ENCODE measurements at places on chromosomes 6 and 20. TPM values are rescaled to one million over a fixed set of nuclear protein-coding genes. Genes with fewer than 3 reads are reported as not detected.

- no peaks in the 10 kb centered on the region for H3K36me3 ChIP-seq
- H3K4me3 ChIP-seq, result no peak overlapping the region
- H3K4me1 ChIP-seq, result no peaks in the 10 kb centered on the region
- no peaks in the 10 kb centered on the region for H3K27me3 ChIP-seq
- H3K27ac ChIP-seq, result no peak overlapping the region
Measured at GRCh38 chr20:17343656-17344452, 117.0 kb downstream of the PCSK2 start.

GRCh38 chr20:50372770-50373088 is 137.5 kb upstream of the PTPN1 start:
- peaks cover 11% of the 10 kb centered on the region for H3K27me3 ChIP-seq
- peaks cover 29% of the 10 kb centered on the region for H3K4me1 ChIP-seq
- H3K36me3 ChIP-seq, result no peaks in the 10 kb centered on the region
- H3K27ac ChIP-seq, result no peak overlapping the region

DNA sequence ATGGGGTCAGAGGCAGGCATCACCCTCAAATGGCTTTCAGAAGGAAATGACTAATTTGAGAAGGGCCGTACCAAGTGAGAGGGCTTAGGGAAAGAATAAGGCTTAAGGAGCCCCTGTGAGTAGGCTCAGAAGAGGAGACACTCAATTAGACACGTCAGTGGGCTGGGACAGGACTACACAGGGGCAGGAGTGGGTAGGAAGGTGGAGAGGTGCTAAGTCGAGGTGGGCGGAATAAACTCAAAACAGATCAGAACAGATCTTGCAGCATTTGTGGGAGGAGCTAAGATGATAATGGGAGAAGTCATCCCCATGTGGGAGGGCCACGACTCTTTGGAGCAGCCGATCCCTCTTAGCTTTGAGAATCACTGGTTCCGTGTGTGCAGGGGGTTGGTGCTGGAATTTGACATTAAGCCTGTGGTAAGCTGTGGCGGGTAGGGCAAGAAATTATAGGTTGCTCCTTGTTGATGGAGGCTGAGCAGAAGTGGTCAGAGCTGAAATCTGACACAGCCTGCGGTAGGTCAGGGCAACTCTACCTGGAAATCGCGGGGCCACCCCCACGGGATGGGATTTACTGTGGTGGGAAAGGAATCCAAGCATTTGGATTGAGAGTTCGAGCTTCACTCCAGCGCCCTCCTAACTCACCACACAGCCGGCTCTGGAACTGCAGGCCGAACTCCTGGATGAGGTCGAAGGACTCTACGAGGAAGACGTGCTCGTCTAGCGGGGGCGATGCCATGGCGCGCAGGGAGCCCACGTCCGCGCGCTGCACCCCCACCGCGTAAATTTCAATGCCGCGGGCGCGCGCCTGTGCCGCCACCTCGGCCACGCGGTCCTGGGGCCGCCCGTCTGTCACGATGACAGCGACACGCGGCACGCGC is 2.8 kb upstream of the RBPJL start:
- no peak for DNase-seq
- H3K4me1 ChIP-seq, result peaks cover 15% of the 10 kb centered on the region
- no peak overlapping the region for H3K27ac ChIP-seq
- H3K36me3 ChIP-seq, result no peaks in the 10 kb centered on the region
- H3K4me3 ChIP-seq, result no peak overlapping the region
- H3K27me3 ChIP-seq, result peaks cover 25% of the 10 kb centered on the region

DNA sequence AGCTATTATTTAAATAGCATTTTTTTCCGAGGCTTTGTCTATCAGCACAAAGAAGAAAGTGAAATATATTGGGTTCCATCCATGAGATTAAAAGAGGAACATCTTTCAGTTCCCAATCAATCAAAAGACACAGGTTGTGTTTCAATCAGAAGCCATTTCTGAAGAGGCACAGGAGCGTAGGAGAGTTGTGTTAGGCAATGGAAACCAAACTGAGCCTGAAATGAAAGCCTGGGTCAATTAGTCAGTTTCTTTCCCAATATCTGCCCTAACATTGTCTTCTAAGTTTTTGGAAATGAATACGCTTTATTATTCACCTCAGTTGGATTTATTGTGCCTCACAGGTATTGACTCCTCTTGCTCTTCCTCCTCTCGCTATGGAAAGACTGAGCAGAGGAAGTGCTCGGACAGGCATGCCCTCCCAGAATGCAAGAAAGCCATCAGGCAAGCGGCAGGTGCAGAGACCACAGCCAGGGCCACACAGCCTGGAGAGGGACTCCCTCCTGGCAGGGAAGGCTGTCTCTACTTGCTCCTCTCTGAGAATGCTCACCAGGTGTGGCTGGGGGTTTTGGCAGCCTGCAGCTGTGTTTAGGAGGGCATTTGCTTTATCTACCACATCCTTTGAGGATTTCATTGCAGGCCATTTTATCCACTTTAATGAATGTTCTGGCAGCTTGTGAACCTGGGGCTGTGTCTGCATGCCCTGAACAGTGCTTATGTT is 100.8 kb upstream of the NEDD9 start:
- DNase-seq, result no peak
- no peaks in the 10 kb centered on the region for H3K27me3 ChIP-seq
- H3K36me3 ChIP-seq, result peaks cover 59% of the 10 kb centered on the region
- H3K4me1 ChIP-seq, result peaks cover 36% of the 10 kb centered on the region

DNA sequence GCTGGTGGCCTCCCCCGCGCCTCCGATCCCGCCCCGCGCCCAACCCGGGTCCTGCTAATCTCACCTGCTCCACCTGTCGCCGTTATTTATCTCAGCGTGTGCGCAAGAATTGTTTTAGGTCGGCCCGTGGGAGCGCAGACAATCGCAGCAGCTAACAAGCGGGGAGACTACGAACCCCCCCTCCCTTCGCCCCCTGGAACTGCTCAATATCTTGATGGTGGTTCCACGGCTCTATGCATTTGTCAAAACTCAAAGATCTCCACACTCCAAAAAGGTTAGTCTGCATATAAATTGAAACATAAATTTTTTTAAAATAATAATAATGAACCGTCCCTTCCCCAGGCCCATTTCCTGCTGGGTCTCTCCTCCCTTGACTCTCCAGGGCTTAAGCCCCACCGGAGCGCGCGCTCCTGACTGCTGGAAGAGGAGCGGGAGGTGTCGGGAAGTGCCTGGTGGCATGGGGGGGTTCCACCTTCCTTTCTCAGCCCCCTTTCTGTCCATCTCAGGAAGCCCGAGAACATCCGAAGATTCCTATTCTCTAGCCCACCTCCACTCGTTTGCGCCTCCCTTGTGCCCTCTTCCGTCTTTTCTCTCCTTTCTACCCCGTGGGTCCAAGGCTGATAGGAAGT is 1.6 kb upstream of the MDGA1 start:
- peaks cover 36% of the 10 kb centered on the region for H3K27me3 ChIP-seq
- H3K27ac ChIP-seq, result no peak overlapping the region
- no peaks in the 10 kb centered on the region for H3K36me3 ChIP-seq

- H3K4me3 ChIP-seq, result peak overlapping the region; percentile 96
- no peaks in the 10 kb centered on the region for H3K27me3 ChIP-seq
- peaks cover 5% of the 10 kb centered on the region for H3K36me3 ChIP-seq
- DNase-seq, result no peak
- H3K4me1 ChIP-seq, result peaks cover 27% of the 10 kb centered on the region
Measured at GRCh38 chr20:18465536-18466200, 1.2 kb downstream of the DZANK1 start.

DNA sequence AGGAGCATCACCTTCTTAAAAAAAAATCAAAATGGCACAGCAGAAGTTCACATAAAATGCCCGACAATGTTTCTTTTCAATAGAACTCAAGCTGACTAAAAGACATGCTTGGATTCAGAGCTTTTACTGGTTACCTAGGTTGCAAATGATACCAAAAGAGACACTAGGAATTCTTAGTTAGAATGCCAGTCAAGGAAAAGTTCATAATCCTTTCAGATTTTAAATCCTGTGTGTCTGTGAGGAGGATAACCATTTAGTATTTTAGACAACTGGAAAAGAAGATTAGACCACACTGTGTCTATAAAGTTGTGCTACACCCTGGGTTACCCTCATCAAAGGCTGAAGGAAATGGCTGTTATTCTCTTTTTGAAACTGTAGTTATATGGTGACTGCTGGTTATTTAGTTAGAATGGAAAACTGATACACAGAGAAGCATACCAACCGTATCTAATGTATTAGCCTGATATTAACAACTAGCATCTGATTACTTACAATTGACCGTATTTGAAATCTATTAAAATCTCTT is 139.5 kb downstream of the GJA10 start:
- H3K27ac ChIP-seq, result no peak overlapping the region
- H3K4me1 ChIP-seq, result peaks cover 71% of the 10 kb centered on the region
- H3K36me3 ChIP-seq, result peaks cover 72% of the 10 kb centered on the region
- no peak overlapping the region for H3K4me3 ChIP-seq

- no peaks in the 10 kb centered on the region for H3K27me3 ChIP-seq
- H3K4me3 ChIP-seq, result no peak overlapping the region
- H3K4me1 ChIP-seq, result no peaks in the 10 kb centered on the region
- peaks cover 49% of the 10 kb centered on the region for H3K36me3 ChIP-seq
- no peak overlapping the region for H3K27ac ChIP-seq
Measured at GRCh38 chr20:34426026-34426425, 63.0 kb downstream of the ITCH start.

GRCh38 chr6:24882835-24883555 is 52.8 kb downstream of the RIPOR2 start:
- no peak for DNase-seq
- peaks cover 76% of the 10 kb centered on the region for H3K36me3 ChIP-seq
- H3K4me3 ChIP-seq, result no peak overlapping the region
- H3K27ac ChIP-seq, result peak overlapping the region; percentile 36

GRCh38 chr6:160329188-160329587 is 19.0 kb upstream of the SLC22A3 start:
- H3K4me1 ChIP-seq, result no peaks in the 10 kb centered on the region
- DNase-seq, result no peak
- no peak overlapping the region for H3K4me3 ChIP-seq
- no peaks in the 10 kb centered on the region for H3K36me3 ChIP-seq

CCDC167 gene
- total RNA-seq, result 69.4 TPM

PET117 gene
- 11.0 TPM for total RNA-seq

RIN2 gene
- total RNA-seq, result not detected

PTPRT gene
- total RNA-seq, result not detected

GLP1R gene
- not detected for total RNA-seq

RAD21L1 gene
- not detected for total RNA-seq

CEP43 gene
- total RNA-seq, result 25.6 TPM

FILIP1 gene
- not detected for total RNA-seq

ALDH5A1 gene
- total RNA-seq, result 4.8 TPM

ABHD16B gene
- not detected for total RNA-seq

Measured in activated CD8-positive, alpha-beta T cell treated with anti-CD3 and anti-CD28 coated beads, Interleukin-2, amount 10 ng/mL, durations not matched to agents 7 days and 5 days (primary cell).